ENCODE measurements at places on chromosomes 12 and 14.

- no peak for DNase-seq
These were observed 27.2 kb upstream of the ACTN1 start for GRCh38 chr14:69006346-69006745.

DNA sequence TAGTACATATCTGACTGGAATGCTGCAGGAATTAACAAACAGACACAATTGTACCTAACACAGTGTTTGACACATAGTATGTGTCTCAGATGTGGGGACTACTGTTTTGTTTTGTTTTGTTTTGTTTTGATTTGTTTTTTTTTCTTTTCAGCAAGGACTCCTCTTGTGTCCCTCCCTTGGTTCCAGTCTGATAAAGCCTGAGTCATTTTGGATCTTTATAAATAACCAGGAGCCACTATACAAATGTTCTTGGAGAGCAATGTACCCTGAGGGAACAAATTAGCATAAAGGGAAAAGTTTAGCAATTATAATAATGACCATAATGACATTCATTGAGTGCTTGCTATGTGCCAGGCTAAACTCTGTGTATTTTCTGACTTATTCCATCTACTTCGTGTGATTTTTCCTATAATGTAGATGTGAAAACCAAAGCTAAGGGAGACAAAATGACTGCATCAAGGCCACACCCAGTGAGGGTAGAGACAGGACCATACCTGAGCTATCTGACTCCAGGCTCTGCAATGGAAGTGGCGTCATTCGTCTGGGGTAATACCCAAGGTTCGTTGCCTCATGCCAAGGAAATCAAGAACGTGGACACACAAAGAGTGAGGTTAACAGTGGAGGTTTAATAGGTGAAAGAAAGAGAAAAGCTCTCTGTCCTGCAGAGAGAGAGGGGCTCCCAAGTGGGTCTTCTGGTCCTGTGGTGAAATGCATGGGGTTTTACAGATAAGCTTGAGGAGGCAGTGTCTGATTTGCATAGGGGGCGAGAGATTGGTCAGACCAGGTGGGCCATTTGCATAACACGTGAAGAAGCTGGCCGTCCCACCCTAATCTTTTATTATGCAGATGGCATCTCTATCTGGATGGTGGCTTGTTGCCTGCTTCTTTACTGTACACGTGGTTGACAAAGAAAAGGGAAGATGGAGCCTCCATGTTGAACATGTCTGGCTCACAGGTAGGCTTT, 285.5 kb upstream of the SFSWAP start:
- no peak for DNase-seq

DNA sequence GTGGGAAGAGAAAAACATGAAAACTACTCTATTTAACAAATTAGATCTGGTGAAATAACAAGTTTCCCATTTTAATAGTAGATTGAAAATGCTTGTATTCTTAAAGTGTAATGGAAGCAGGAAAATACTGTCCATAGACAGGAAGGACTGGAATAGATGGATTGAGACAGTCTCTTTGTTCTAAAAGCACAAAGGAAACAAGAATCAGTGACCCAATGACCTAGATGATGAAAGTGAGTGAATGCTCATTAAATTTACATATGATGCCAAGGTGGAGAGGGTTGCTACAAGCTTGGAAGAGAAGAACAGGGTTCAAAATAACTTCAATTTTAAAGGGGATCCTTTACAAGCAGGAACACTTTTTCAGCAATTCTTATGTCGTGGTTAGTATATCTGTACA, 233.1 kb downstream of the TRHDE start:
- DNase-seq: no peak

GRCh38 chr14:103065861-103066260, 8.5 kb upstream of the CDC42BPB start:
- no peak for DNase-seq

GRCh38 chr12:102669056-102669455, 188.7 kb upstream of the IGF1 start:
- DNase-seq: no peak

- DNase-seq: no peak
These were observed 18.7 kb upstream of the FBRSL1 start for GRCh38 chr12:132471011-132471857.

- DNase-seq: no peak
These were observed 625 bp downstream of the ANGEL1 start for GRCh38 chr14:76812093-76812421.

DNA sequence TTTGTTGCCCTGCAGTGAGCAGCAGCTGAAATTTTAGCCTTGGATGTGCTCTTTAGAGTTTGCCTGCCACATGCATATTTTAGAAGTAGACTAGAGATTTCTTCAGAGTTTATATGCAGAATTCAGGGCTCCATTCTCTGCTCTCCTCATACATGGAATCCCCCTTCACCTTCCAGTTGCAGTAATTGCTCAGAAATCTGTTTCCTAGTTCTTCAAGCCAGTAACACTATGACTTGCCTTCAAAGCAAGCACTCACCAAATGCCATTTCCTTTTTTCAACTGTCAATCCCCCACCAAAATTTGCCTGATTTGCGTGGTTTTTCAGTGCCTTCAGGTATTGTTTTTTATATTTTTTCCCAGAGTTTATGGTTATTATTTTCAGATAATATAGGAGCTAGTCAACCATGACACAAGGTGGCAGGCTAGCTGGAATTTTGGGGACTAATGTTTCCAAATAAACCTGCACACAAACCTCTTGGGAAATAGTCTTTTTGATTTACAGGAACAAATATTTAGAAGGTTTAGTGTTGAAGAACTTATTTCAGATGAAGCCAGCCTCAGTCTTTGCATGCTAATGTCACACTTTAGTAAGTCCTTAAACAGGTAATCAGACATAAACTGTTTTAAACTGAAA, 79.2 kb downstream of the ASCL1 start:
- no peak for DNase-seq

- DNase-seq: no peak
These were observed 291.3 kb downstream of the NPAS3 start for GRCh38 chr14:33230021-33230420.

DNA sequence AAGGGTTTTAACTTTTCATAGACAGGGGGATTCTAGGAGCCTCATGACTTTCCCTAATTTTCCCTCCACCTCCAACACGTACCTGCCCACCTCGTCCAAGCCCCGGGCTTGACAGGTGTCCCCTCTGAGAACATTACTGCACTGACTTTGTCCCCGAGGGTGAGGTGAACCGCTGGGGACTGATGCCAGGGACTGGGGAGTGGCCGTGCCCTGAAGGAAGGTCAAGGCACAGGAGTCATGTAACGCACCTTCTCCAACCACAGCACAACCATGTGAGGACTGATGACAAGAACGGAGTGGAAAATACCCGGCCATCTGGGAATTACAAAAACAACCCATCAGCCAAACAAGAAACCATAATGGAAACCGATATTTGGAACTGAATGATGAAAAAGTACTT, 214.7 kb upstream of the C14orf180 start:
- no peak for DNase-seq

- DNase-seq: no peak
These were observed 118.9 kb downstream of the UNC79 start for GRCh38 chr14:93549595-93549994.

GRCh38 chr14:80764921-80765507, 176.5 kb downstream of the CEP128 start:
- no peak for DNase-seq

- peak; percentile 87 for DNase-seq
These were observed 37.5 kb downstream of the PRORP start for GRCh38 chr14:35159742-35160409.

DNA sequence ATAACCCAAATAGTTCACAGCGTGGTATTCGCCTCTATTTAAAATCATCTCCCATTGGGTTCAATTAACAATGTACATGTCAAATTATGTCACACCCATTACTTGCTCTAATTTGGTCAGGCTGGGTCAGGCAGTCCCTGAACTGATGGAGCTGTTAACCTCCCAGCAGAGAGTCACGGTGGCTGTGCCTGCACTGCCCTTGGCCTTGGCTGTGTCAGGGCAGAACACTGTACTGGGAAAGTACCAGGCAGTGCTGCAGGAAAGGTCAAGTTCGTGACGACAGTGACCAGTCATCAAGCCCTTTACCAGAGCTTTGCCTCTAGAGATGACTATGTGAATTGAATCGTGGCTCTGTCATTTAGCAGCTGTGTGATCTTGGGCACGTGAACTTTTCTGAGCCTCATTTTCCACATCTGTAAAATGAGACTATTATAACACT, 100.0 kb downstream of the ARF6 start:
- peak; percentile 64 for DNase-seq

DNA sequence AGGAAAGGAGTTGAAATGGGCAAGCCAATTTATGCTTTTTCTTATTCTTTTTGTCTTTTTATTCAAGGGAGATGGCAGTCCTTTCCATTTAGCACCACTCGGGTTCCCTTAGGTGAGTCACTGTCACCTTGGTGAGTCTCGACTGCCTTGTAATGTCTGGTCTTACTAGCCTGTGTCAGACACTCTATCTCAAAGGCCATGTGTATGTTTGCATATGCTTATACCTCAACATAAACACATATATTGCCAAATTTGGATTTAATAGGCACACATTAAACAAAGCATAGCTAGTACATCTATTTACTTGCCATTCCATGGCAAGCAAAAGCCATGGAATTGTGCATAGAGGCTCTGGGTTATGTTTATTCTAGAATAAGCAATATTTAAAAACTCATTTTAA, 624.9 kb upstream of the FOXG1 start:
- DNase-seq: no peak

- DNase-seq: peak; percentile 88
These were observed 25.3 kb downstream of the JDP2 start for GRCh38 chr14:75452900-75453816.

GRCh38 chr12:88468581-88468980, 111.7 kb downstream of the KITLG start:
- DNase-seq: peak; percentile 90

GRCh38 chr12:89603678-89604077, 77.8 kb upstream of the POC1B start:
- DNase-seq: no peak

- DNase-seq: no peak
These were observed 14.2 kb upstream of the RNU6-8 start for GRCh38 chr14:32217301-32217700.

- no peak for DNase-seq
These were observed 1292.2 kb upstream of the TMEM132C start for GRCh38 chr12:126974779-126975178.

- no peak for DNase-seq
These were observed 194.5 kb upstream of the CNOT2 start for GRCh38 chr12:70048521-70049250.

- DNase-seq: no peak
These were observed 2.2 kb upstream of the RPAP3 start for GRCh38 chr12:47707905-47708543.

DNA sequence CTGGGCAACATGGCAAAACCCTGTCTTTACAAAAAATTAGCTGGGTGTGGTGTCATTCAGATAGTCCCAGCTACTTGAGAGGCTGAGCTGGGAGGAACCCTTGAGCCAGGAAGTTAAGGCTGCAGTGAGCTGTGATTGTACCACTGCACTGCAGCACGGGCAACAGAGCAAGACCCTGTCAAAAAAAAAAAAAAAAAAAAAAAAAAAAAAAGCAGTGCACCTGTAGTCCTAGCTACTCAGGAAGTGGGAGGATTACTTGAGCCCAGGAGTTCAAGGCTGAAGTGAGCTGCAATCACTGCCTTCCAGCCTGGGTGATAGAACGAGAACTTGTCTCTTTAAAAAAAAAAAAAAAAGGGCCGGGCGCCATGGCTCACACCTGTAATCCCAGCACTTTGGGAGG, 5.6 kb downstream of the REM2 start:
- DNase-seq: no peak

- DNase-seq: no peak
These were observed 21.3 kb downstream of the RPH3A start for GRCh38 chr12:112812600-112813406.

DNA sequence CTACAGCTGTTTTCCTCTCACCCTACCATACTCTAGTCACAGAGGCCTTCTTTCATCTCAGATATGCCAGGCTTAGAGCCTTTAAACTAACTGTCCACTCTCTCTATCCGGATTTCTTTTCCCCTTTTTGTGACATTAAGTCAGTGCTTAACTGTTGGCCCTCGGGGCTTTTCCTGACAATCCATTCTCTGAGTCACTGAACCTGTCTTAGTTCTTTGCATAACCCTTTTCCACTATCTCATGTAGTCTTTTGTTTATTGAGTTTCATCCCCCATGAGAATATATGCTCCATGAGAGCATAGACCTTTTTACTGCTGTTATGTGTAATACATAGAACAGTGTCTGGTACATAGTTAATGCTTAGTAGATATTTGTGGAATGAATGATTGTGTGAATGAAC, 68.7 kb downstream of the PLEKHA5 start:
- peak; percentile 81 for DNase-seq

GRCh38 chr12:105467710-105468366, 137.3 kb downstream of the C12orf75 start:
- DNase-seq: no peak

DNA sequence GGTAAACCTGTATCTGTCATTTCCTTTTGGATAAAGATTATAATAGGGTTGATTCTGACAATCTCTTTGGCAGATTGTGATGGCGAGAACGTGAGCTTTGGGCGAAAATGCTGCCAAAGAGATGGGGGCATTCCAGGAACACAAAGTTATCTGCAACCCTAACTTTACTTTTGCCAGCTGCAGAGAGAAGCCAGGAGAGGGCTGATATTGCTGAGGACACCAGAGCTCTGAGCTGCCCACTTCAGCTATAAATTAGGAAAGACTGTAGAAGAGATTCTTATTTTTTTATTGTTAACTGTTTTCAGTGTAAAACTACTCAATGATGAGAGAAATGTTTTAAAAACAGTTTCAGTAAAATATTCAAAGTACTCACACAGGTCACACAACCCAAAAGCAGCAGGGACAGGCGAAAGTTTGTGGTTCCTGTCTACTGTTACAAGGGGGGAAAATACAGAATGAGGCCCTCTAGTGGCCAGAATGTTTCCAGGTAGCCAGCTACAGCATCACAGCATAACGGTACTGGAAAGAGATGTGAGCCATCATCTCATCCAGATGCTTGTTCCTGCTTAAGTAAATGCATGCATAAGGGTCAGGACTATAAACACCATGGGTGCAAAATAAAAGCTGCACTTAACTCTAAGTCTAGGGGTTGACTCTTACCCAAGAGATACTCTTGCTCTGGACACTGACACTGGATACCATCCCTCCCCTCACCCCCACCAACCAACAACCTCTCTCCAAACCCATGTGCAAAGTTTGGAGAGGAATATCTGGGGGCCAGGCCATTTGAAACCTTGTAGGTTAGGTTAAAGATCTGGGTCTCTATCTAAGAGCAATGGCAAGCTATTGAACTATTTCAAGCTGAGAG, 498.4 kb downstream of the RMST start:
- no peak for DNase-seq

- DNase-seq: peak; percentile 58
These were observed 143.6 kb downstream of the EMP1 start for GRCh38 chr12:13340149-13340548.

GRCh38 chr12:89038831-89039512, 313.3 kb downstream of the DUSP6 start:
- DNase-seq: no peak

GRCh38 chr14:72744416-72745120, 149.3 kb downstream of the DPF3 start:
- DNase-seq: no peak

DNA sequence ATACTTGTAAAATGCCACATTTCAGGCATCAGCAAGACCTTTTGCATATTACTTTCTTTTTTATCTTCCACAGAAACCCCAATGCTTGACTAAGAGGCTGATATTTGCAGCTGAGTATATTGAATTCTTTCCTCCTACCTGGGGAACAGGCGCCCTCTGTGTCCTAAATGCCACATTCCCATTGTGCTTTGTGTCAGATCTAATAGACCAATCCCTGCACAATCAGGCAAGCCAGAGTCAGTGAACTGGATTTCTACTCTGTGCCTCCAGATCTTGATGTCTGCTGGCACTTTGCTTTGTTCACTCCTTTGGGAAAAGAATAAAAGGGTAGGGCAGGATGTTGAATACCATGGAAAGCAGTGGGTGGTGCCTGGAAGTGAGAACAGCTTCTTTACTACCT, 22.4 kb upstream of the TAS2R42 start:
- no peak for DNase-seq

Measured in fibroblast of the aortic adventitia (primary cell).